ENCODE measurements at places on chromosomes 7 and 10. TPM values are rescaled to one million over a fixed set of nuclear protein-coding genes. Genes with fewer than 3 reads are reported as not detected.

Gene AFAP1L2
- total RNA-seq = 2.2 TPM

Gene SDK1
- 3.4 TPM for total RNA-seq

DNA sequence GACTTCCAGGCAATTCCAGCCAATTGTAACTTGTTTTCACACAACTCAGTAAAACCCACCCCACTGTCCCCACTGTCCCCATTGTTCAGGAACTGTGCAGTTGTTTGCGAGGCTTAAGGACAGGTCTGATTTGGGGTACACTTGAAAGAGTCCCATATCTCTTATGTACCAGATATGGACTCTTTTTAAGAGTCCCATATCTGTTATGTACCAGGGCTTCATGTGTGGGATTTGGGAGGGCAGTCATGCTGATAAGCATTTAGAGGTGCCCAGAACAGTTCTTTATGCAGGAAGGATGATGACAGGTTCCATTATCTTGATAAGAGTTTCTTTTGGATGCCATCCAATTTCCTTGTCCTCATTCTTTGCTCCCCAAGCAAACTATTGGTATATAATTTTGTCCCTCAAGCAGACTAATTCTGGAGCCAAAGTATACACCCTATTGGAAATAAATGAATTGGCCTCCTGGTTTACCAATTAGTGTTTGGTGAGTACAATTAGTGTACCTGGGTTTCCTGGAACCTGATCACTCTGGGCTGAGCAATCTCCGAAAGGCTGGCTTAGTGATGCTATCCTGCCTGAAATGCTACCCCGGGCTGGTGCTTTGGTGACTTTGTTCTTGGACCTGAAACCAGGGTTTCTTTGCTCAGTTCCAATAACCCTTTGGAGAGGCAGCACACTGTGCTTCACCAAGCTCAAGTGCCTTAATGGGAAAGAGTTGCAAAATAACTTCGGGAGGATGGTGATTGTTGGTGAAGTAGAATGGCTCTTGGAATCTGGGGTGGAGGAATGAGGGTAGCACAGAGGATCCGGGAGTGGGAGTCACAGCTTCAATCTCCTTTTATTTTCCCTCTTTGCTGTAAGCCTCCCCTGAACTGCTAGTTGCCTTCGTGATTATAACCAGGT lies 6.2 kb upstream of the DMBT1 start:
- no peak for DNase-seq
- H3K4me3 ChIP-seq = no peak overlapping the region
- no peaks in the 10 kb centered on the region for H3K4me1 ChIP-seq
- no peaks in the 10 kb centered on the region for H3K36me3 ChIP-seq
- peaks cover 8% of the 10 kb centered on the region for H3K27me3 ChIP-seq

- H3K4me3 ChIP-seq = no peak overlapping the region
- H3K27me3 ChIP-seq = no peaks in the 10 kb centered on the region
- no peak overlapping the region for H3K27ac ChIP-seq
- DNase-seq = no peak
These were observed 201.2 kb upstream of the MDFIC start for GRCh38 chr7:114720725-114721124.

- H3K36me3 ChIP-seq = no peaks in the 10 kb centered on the region
- no peak overlapping the region for H3K27ac ChIP-seq
- H3K4me1 ChIP-seq = no peaks in the 10 kb centered on the region
- no peaks in the 10 kb centered on the region for H3K27me3 ChIP-seq
- no peak overlapping the region for H3K4me3 ChIP-seq
- no peak for DNase-seq
These were observed 119.0 kb upstream of the BET1 start for GRCh38 chr7:94123136-94123535.

DNA sequence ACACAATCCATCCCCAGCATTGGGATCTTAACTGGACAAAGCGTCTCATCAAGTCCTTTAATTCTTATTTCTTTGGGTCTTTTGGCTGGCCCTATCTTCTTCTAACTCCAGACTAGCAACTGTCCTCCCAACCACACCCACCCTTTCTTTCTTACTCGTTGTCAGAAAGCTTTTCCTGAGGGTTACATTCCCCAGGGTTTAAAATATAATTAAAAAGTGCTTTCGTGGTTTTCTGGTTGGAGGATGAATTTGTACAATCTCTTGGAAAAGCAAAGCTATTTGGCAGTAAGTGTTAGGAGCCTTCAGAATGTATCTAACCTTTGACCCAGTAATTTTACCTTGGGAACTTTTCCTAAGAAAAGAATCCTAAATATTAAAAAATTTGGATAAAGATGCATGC lies 10.4 kb upstream of the ITGB8 start:
- no peaks in the 10 kb centered on the region for H3K36me3 ChIP-seq
- H3K27me3 ChIP-seq = no peaks in the 10 kb centered on the region
- H3K4me1 ChIP-seq = peaks cover 29% of the 10 kb centered on the region
- H3K27ac ChIP-seq = no peak overlapping the region
- peak; percentile 68 for DNase-seq

DNA sequence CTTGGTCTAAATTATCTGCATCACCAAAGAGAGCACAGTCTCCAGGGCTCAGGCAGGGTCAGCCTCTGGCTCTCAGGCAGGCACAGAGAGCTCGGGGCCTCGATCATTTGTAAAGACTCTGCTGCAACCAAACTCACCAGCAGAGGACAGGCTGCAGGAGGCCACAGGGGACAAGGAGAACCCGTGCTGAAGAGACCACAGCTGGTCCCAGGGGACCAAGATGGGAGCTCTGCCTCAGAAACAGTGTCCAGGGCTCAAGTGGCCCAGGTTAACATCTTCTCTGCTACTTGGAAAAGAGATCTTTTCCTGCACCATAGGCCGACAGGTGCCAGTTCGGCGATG lies 543.2 kb downstream of the PTPRN2 start:
- H3K4me1 ChIP-seq = no peaks in the 10 kb centered on the region
- no peak for DNase-seq
- peaks cover 32% of the 10 kb centered on the region for H3K27me3 ChIP-seq
- no peaks in the 10 kb centered on the region for H3K36me3 ChIP-seq

GRCh38 chr10:83892737-83893136 lies 246.6 kb upstream of the GHITM start:
- no peaks in the 10 kb centered on the region for H3K27me3 ChIP-seq
- no peak for DNase-seq
- no peak overlapping the region for H3K27ac ChIP-seq
- H3K4me3 ChIP-seq = no peak overlapping the region
- H3K4me1 ChIP-seq = no peaks in the 10 kb centered on the region
- no peaks in the 10 kb centered on the region for H3K36me3 ChIP-seq
